ENCODE measurements at places on chromosomes 11 and 22.

DNA sequence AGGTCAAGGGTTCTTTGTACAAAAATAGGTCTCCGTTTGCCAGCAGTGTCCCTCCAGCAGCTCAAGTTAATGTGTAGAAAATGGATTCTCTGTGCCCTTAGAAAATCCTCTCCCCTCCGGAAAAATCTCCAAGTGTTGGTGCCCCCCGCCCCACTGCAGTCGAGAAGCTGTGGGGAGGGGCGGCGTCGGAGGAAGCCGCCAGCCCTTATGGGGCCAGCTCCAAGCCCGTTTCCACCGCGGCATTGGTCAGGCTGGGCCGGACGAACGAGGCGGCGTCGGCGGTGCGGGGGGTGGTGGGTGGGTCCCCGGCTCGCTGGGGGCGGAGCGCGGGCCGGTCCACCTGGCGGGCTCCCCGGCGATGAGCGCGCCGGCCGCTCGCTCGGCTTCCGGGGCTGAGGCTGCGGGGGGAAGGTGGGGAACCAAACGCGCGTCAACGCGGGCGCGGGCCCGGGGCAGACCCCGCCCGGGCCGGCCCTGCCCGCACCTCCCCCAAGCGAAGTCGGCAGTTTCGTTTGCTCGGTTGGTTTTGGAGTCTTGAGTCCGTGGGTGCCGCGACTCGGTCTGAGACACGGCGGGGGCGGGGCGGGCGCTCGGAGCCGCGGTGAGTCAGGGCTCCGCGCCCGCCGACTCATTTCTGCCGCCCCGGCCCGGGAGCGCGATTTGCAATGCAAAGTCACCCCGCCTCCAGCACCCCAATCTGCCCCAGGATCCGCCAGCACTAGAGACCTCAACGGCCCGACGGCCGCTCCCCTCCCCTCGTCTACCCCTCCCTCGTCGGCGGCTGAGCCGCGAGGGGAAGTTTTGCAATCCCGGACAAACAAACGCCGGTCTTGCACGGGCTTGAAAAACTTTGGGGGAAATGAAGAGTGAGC lies 1.4 kb downstream of the ASCL2 start:
- DNase-seq = peak; percentile 47

- DNase-seq = peak; percentile 46
Observed at GRCh38 chr11:63560506-63561180, 2.5 kb downstream of the PLAAT2 start.

DNA sequence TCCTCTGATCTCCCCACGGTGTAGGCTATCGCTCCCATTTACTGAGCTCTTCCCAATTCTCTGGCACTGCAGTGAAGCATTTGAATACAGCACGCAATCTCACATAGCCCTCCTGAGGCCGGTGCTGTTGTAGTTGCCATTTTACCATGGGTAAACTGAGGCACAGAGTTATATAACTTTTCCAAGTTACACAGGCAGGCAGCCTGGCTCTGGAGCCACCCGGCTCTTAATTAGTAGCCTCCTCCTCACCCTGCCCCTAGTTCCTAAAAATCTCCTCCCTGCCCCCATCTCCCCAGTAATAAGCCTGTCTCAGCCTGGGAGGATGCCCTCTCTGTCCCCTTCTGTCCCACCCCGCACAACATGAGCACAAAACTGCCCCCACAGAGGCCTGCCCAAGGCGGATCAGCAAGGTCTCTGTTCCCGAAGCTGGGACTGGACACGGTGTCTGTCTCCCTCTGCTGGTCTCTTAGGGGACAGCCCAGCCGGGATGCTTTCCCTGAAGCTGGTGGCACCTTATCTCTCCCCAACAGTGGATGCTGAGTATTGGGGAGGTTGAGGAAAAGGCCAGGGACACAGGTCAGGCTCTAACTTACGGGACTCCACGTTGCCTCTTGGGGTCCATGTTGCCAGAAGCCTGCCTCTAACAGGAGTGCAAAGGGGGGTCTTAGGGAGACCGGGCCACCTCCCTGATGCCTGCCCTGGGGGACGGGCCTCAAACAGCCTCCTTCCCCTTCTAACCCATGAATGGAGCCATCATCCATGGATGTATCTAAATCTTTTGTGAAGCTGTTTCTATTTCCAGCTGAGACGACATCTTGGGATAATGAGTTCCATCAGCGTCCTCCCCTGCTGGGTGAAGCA lies 9.1 kb upstream of the CLCF1 start:
- peak; percentile 87 for DNase-seq

DNA sequence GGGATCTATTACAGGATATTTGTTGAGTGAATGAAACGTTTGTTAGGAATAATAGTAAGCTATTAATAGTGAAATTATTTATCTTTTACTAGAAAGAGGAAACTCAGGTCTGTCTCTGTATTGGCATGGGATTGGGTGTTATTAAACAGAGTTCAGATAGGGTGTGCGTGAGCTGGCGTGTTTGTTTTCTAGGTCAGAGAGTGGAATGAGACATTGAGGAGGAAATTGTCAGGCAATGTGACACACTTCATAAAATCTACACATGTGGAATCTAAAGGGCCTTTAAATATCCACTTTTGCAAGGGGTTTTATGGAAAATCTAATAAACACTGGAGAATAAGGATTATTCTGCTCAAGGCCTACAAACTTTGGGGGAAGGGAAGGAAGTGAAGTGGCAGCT lies 552.9 kb downstream of the NTM start:
- no peak for DNase-seq

GRCh38 chr22:48855593-48856307 lies 971.9 kb downstream of the BRD1 start:
- no peak for DNase-seq

DNA sequence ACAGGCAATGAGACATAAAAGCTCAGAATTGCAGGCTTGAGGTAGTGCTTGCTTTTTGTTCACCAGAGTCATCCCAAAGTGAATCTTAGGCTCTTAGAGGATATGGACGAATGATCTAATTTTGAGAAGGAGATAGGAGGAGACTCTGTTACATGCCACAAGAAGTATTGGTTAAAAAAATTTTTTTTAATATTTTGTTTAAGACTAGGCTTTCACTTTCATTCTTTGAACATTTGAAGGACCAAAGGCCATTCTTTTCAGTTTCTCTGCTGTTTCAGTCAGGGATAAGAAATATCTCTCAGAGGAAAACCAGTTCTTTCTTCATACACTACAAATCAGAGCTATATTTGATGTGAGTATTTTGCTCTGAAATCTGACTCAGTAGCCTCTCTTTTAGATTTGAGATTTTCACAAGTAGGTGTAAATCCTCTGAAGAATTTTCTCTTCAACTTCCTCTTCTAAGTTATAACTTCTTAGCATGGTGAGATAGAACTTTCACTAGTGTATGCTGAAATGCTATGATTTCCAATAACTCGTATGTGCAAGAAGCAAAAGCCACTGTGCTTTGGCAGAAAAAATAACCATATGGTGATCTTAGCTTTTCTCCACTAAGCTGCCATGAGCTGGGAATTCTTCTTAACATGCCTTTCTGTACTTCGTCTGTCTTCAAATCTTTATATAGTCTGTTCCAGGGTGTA lies 24.1 kb upstream of the FAM181B start:
- no peak for DNase-seq

DNA sequence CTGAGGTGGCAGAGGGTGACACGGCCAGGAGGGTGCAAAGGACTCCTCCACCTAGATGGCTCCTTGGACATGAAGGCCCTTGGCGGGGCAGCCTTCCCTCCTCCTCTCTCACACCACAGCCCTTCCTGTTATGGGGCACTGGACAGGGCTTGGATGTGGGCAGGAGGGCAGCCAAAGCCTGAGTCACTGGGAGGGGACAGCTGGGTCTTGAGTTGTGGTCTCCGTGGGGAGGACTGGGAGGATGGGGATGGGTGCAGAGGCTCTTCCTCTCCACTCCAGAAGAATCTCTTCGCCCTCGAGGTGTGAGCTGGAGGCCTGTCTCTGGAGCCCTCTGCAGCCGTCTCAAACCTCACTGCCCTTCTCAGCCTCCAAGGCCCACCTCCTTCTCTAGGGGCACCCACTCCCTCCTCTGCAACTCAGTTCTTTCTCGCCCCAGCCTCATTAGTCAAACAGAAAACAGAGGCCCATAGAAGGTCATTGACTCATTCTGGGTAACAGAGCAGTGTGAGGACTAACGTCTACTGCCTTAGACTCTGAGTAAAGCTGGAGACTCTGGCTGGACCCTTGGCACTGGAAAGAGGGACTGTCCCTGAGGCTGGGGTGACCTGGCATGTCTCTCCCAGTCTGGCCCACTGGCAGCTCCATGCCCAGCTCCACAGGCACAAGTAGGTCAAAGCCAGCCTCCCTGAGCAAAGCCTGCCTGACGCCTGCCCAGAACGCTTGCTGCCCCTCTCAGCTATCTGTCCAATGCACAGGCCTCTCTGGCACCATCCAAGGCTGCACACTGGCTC lies 47.5 kb upstream of the CDON start:
- DNase-seq = no peak

DNA sequence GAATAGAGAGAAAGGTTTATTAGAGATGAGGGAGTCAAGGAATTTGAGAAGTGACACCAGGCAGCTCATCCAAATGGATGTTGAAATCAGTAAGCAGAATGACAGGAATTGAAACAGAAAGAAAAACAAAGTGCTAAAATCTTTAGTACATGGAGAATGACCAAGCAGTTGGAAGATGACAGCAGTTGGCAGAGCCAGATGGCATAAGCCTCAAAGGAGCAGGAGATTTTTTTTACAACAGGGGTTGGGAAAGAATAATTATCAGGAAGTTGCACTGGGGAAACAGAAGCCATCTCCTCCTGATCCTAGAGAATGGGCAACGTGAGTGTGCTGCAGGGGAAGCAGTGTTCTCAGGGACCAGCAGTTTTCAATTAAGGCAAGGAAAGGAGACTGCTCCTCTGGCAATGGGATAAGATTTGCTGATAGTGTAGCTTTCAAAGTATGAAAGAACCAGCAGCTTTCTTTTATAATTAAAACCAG lies 28.9 kb downstream of the RAB39A start:
- no peak for DNase-seq

- DNase-seq = no peak
Observed at GRCh38 chr11:10784232-10785145, 24.2 kb downstream of the EIF4G2 start.

GRCh38 chr11:75558939-75559843 lies 2.9 kb upstream of the SERPINH1 start:
- DNase-seq = no peak

- DNase-seq = peak; percentile 47
Observed at GRCh38 chr22:38314933-38315822, 2.1 kb downstream of the CSNK1E start.

- no peak for DNase-seq
Observed at GRCh38 chr11:35030716-35031213, 108.2 kb upstream of the CD44 start.

- DNase-seq = peak; percentile 89
Observed at GRCh38 chr11:67613960-67614715, 7.4 kb downstream of the NDUFV1 start.

DNA sequence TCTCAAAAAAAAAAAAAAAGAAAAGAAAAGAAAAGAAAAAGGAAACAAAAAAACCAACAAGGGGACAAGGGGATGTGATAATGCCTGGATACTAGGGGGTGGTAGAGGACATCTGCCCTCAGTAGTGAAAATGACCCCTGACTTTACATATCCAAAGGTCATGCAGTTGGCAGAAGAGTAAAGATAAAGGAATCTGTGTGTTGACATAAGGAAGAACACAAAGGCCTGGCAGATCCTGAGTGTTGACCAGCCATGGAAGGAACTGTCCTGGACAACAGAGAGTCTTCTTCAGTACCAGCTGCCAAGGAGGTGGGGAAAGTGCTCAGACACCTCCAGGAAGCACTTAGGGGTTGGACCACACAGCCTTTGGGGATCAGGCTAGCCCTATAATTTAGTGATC lies 12.6 kb downstream of the SLC43A1 start:
- no peak for DNase-seq

DNA sequence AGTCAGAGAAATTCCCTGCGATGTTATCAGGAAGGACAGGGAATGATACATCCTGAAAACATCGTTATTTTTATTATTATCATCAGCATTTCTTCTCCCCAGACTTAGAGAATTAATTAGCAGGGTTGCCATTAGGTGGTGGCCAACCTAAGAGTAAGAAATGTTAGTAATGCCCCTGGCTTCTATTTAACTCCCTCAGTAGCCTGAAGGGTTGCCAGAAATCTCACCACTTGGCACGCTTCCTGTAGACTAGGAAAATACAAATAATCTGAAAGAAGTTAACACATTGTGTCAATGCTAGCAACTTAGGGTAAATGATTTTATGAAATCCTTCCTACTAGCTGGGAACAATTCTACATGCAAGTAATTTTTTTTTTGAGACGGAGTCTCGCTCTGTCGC lies 45.5 kb downstream of the ENDOD1 start:
- DNase-seq = no peak

- no peak for DNase-seq
Observed at GRCh38 chr11:17498475-17498874, 21.8 kb upstream of the ABCC8 start.

DNA sequence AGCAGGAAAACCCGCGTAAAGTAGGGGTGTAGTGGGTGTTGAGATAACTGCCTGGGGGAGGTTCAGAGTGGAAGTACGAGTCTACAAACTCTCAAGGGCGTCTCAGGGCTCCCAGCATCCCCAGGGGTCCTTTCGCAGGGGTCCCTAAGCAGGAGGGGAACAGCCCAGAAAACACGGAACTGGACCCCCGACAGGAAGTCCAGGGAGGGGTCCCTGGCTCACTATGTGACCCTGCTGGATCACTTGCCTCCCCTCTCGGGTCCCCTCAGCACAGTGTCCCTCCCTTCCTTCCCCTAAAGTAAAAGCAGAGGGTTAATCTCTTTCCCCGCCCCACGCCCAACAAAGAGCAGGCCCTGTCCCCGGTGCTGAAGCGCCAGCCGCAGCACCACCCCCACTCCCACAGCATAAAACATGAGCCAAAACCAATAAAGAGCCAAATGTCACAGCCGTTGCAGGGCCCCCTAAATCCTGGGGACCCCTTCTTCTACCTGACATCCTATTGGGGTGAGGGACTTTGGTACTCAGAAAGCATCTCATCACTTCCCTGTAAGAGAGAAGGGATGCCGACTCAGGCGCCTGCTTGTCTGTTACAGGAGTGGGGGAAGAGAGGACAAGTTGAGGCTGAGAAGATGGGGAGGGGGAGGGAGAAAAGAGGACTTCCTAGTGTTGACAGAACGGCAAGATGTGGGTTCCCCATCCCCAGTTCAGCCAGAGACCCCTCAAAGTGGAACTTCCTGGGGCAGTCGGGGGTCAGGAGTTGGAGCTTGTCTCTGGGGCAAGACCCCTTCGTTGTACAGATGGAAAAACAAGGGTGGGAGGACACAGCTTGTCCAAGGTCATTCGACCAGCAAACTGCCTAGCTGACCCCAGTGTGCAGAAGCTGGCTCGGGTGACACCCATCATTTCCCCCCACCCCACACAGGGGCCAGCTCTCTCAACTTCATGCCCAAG lies 1.4 kb upstream of the NEFH start:
- DNase-seq = no peak

DNA sequence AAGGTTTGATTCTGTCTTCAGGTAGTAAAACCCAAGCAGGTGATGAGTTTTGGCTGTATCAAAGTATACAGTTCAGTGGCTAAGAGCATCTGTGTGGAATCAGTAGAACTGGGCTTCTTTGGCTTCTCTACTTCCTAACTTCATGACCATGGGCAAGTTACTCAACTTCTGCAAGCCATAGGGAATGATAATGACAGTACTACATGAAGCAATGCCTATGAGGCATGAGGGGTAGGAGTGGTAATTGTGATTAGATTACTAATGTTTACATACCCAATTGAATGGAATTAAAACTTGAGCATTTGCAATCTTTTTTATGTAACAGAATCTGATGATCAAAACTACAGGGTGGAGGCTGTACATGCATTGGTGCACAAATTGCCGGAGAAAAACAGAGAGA lies 164.3 kb downstream of the PGR start:
- DNase-seq = no peak

- no peak for DNase-seq
Observed at GRCh38 chr11:64518928-64519327, 72.1 kb upstream of the SLC22A12 start.

Data from CD4-positive, alpha-beta T cell treated with Interleukin-21 for 1 hour (primary cell).